Neuronal stem cell (in vitro differentiated cells): ENCODE measurements at places on chromosomes 1 and 21.
A peak's percentile ranks its signal among the peaks of the same experiment; 100 is the strongest.

DNA sequence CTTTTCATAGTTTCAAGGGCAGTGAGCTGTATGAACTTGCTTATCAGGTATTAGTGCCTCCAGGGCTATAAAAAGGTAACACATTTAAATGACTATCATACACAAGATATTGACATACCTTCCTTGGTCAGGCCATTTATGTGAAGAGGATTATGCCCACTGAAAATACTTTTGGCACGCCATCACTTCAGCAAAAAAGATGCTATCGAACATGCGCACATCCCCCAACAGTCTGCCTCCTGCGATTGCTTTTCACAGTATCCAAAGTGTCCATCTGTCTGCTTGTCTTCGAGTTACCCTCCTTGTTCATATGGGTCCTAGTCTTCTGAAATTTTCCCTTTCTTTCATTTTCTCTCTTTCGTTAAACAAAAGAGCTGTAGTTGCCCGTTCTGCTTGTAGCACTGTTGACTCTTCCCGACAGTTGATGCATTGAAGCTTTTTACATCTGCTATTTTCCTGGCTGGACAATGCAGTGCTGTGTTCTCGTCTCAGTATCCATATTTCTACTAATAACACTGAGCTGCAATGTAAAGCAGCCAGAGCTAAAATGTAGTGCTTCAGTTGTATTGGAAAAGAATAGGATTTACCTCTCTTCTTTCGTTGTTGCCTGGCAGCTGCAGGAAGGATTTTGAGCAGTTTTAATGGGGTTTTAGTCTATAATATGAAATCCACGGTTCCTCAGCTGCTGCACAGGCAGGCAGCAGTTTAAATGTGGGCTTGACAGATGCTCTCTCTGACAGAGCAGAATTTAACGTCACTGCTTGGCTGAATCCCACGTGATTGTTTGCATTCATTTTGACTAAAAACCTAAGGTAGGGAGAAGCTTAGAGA, at the start of gene B3GALT2:
B3GALT2 (minus strand) TSS at position 713 of the 831 bp plus-strand sequence. CDS start 5,051 bp downstream, outside the sequence.
- DNase-seq, result no peak

DNA sequence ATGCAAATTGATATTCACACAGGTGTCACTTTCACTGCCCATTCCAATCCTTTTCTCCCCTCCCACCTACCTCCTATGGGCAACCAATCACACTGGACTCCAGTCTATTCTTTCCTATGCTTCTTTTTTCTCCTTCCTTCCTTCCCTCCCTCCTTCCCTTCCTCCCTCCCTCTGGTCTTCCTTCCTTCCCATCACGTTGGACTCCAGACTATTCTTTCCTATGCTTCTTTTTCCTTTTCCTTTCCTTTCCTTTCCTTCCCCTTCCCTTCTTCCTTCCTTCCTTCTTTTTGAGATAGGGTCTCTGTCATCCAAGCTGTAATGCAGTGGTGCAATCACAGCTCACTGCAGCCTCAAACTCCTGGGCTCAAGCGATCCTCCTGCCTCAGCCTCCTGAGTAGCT, 64.6 kb downstream of the GNG4 start:
- no peak for DNase-seq

GRCh38 chr1:92956254-92957029, 4.8 kb downstream of the DIPK1A start:
- DNase-seq, result no peak

- no peak for DNase-seq
These were observed 3.1 kb downstream of the LORICRIN start for GRCh38 chr1:153262462-153263157.

GRCh38 chr1:212479188-212479587, 46.5 kb downstream of the NENF start:
- DNase-seq, result no peak

- DNase-seq, result no peak
These were observed 39.8 kb downstream of the SLC37A1 start for GRCh38 chr21:42553435-42553834.

DNA sequence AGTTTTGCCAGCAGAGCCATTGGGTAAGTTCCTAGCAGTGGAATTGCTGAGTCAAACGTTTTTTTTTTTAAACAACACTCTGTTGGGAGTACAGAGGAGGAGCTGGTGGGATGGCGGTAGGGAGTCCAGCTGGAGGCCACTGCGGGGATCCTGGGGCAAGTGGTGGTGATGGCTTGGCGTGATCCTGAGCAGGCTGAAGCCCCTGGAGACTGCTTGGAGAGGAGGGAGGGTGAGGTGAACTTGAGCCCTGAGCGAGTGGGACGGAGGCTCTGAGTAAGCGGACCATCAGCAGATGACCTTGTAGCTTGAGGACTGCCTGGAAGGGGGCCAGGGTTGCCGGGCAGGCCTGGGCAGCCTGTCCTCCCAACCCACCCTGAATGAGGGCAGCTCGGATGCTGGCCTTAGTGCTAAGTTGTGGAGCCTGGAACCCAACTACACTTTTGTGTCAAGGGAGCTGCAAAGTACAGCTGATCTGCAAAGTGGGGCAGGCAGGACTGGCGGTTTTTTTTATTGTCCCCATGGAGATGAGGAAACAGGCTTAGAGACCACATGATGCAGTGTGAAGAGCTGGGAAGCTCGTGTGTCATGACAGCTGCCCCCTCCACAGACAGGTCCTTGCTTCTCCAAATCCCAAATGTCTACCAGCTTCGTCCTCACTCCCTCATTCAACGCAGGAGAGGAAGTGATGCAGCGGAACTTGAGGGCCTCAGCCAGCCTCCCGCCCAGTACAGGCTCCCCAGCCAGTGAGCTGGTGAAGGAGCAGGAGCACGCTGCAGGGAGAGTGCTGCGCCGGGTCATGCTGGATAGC, 20.2 kb downstream of the MRPL37 start:
- no peak for DNase-seq

- no peak for DNase-seq
These were observed 104.5 kb upstream of the LMO4 start for GRCh38 chr1:87224201-87224600.

DNA sequence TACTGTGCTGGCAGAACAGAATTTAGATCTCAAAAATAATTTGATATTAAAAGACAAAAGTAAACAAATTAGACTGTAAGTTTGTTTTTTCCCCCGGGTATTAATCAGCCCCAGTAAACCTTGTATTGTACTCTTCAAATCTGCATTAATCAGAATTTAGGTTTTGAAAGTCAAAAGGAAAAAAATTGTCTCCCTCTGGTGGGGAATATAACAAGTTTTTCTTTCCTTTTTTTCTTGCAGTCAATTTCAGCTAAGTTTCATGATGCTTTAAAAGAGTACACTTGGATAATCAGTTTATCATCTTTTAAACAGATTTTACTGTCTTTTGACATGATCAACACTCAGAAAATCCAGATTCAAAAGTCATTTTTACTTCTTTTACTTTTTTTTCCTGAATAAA, 134.5 kb upstream of the PKN2 start:
- peak; percentile 5 for DNase-seq

DNA sequence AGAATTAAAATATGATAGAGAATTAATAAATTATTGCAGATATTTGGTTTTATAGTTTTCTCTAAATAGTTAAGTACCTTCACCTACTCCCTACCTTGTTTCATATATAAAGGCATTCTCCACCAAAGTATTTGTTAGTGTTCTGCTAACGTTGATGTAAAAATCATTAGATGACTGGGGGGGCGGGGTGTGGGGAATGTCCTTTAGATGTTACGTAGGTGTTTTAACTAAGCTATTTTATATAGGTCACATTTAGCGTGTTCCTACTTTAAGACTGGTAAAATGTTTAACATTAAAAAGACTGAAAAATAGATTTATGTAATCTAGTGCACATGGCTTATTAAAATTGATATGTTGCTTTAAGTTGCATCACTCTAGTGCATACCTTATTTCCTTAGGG, 48.6 kb downstream of the PTPRC start:
- DNase-seq, result no peak

- DNase-seq, result no peak
These were observed 410.4 kb downstream of the DUSP10 start for GRCh38 chr1:221331273-221332183.

- no peak for DNase-seq
These were observed 11.8 kb downstream of the PLA2G2F start for GRCh38 chr1:20150969-20151368.

DNA sequence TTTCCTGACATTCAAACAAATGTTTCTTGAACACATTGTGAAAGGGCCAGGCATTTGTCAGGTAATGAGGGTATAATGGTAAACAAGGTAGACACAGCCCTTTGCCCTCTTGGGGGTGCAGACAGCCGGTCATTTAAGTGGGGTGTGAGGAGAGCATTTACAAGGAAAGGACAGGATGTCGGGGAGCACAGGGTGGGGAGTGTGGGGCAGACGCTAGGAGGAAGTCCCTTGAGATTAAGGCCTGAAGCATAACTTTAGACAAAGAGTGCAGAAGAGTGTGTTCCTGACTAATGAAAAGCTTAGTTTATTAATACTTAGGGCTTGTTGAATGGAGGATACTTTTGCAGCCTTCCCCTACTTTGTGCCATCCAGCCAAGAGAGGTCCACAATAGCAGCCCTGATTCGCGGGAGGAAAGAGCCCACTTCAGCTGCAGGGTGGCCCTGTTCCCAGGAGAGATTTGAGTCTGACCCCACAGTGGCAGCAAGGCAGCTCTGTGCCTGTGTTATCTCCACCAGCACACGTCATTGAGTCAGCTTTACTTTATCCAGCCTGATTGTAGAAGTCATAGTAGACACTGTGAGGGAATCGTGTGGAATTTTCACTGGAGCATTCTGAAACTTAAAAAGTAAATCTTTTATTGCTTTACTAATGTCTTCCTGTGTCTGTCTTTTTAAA, 35.1 kb downstream of the MPZL1 start:
- DNase-seq, result no peak

GRCh38 chr1:162538815-162539431, 22.6 kb upstream of the UAP1 start:
- no peak for DNase-seq

DNA sequence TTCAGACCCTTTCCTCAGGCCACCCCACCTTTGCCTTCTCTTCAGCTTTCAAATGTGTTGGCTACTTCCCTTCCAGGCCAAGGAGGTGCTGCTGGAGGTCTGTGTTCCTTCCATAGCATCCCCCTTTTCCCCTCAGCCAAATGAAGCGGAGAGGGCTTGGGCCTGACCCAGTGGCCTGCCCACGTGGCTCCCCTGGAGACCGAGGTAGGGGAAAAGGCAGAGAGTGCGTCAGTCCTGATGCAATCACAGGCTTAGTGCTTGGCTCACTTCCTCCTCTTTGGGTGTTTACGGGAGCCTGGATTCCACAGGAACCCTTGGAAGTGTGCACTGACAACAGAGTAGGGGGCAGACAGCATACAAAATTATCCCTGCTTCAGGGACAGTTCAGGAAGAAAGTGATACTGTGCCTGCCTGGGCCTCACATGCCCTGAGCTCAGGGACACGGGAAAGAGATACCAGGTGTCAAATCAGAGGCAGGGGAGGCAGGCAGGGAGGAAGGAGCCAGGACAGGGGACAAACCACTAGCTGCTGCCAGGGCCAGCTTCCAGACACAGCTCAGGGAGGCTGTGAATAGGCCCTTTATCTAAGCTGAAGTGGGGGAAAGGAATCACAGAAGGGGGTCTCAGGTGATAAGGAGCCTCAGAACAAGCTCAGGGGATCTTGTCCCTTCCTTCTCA, 16.6 kb upstream of the PTP4A2 start:
- no peak for DNase-seq

GRCh38 chr21:38958323-38958705, 152.6 kb downstream of the ETS2 start:
- no peak for DNase-seq

DNA sequence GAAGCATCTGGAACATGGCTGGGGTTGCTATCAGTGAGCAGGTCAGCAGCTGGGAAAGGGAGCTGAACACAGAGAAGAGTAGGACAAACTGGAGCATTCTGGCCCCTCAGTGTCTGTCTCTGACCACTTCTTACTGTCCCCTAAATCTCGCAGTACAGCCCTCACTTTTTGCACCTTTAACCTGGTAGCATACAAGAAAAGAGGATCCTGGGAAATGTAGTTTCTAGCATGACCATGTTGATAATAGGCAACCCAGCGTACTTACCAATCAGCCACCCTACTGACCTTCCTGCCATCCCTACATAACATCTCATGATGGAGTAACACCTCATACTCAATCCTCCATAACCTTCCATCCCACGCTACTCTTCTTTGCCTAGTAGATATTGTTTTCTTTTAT, 99.1 kb upstream of the RAVER2 start:
- no peak for DNase-seq

- DNase-seq, result no peak
These were observed 70.7 kb upstream of the CXADR start for GRCh38 chr21:17442165-17442564.

DNA sequence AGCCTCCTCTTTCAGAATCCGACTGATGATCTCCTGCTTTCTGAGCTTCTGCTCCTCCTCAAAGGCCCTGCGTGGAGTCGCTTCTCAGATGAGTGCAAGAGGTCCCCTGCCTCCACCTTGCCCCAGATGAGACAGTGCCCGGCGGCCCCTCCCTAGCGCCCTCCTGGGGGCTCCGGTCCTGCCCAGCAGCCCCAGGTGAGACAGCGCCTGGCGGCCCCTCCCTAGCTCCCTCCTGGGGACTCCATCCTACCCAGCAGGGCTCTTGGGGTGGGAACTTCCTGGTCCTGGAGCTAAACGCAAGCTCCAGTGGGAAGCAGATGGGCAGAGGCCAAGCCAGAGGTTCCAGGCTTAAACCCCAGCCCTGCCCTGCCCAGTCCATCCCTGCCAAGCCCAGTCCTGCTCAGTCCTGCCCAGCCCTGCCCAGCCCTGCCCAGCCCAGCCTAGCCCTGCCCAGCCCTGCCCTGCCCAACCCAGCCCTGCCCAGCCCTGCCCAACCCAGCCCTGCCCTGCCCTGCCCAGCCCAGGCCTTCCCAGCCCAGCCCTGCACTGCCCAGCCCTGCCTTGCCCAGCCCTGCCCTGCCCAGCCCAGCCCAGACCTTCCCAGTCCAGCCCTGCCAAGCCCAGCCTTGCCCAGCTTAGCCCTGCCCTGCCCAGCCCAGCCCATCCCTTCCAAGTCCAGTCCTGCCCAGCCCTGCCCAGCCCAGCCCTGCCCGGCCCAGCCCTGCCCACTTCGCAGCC, 34.6 kb downstream of the CFAP74 start:
- no peak for DNase-seq

DNA sequence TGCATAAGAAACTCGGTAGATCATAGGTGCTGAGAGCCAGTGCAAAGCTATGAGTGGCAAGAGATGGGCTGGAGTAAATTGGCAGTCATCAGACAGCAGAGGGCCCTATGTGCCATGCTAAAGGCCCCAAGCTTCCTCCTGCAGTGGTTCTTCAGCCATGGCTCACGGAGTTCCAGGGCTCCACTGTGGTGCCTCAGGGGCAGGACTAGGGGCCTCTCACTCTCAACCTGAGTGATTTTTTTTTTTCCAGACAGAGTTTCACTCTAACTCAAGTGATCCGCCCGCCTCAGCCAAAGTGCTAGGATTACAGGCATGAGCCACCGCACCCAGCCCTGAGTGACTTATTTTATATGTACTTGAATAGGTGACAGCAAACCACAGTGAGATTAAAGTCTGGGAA, 10.4 kb upstream of the GJA8 start:
- no peak for DNase-seq

DNA sequence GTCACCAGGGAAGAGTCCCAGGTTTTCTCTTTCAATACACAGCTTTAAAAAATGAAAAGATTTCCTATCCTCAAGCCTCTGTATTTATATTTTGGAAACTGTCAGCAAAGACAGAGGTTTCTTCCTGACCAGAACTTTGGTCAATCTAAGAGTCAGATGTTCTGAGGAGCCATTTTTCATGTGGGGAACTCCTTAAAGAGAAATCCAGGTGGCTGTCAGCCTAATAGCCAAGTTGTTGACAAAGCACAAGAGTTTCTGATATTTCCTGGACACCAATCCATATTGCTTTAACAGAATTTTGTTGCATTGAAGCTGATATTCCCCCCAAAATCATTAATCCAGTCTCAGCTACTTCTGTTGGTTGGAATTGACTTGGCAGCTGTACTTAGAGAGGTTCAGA, 318.6 kb upstream of the NFIA start:
- DNase-seq, result no peak

GRCh38 chr1:39922251-39922688, 20.6 kb upstream of the MYCL start:
- peak; percentile 75 for DNase-seq
